ENCODE measurements at places on chromosomes 4 and X.

GRCh38 chr4:162131256-162131655, 32.5 kb downstream of the FSTL5 start:
- no peak for DNase-seq

DNA sequence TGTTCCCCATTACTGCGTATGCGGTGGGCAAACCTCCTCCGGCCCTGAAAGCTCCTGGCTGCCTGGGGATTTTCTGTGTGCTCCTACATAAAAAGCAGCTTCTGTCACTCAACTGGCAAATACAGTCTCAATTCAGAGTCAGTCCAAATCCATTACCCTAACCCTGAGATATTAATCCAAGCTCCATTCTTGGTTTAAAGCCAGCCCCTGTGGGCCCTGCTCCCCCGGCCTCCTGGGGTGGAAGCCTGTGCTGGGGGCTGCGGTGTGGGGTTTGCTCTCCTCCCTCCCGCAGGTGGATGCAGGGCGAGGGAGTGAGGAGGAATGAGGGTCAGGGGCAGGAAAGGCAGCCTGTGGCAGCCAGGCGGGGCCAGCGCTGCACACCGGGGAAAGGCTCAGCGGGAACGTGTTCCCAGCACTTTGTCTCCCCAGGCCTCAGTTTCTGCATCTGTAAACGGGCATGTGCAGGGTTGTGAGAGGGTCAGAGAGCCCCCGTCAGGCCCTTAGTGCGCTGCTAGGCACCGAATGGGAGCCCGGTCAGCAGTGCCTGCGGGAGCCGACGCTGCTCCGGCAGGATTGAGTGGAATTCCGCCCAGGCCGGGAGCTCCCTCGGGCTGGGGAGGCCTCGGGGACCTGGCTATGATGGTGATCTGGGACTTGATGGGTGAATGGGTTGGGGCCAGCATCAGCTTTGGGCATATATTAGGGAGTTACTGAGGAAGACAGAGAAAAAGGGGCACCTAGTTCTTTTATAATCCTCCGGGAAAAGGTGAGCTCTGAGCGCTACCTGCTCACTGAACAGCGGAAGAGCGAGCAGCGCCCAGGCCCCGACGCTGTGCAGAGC, 6.3 kb upstream of the RGS12 start:
- no peak for DNase-seq

GRCh38 chrX:33205321-33205720, 6.0 kb downstream of the DMD start:
- DNase-seq = no peak

DNA sequence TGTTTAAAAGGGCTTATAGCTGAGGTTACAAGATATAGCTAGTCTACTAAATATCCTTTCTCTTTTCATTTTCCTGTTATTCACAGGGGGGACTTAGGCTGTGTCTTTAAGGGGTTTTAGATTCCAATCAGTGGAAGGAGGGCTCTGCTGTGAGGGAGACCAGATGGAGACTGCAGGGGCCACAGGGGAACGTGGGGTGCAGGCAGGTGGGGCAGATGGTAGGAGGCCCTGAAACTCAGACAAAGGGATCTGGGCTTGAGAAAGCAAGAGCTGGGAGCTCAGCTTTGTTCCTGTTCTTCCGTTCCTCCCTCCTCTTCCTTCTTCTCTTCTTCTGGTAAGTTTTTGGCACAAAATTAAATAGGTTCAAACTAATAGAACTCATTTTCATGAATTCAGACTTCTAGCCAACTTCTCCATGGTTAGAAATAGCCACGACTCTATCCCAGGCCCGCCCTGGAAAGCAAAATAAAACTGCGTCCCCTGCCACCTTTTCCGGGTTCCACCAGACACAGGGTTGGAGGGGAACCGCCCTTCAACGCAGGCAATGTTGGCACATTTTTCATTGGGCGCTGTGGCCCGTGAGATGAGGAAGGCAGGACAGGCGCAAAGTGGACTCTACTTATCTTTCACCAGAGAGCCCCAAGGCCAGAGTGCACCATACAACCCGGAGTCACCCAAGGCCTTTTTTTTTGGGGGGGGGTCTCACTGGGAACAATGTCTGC, 3.5 kb upstream of the TMSB4X start:
- no peak for DNase-seq

- no peak for DNase-seq
These were observed 646.0 kb upstream of the PITX2 start for GRCh38 chr4:111268769-111269414.

DNA sequence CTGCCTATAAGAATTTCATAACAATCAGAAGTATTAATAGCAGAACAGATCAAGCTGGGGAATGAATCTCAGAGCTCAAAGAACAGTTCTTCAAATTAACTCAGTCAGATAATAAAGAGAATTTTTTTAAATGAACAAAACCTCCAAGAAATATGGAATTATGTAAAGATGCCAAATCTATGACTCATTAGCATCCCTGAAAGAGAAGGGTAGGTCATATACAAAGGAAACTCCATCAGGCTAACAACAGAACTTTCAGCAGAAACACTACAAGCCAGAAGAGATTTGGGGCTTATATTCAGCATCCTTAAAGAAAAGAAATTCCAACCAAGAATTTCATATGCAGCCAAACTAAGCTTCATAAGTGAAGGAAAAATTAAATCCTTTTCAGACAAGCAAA, 28.6 kb downstream of the CBR4 start:
- no peak for DNase-seq

GRCh38 chr4:3699678-3700077, 66.5 kb upstream of the ADRA2C start:
- DNase-seq = no peak

- no peak for DNase-seq
These were observed 2.0 kb upstream of the THAP9 start for GRCh38 chr4:82898322-82899243.

DNA sequence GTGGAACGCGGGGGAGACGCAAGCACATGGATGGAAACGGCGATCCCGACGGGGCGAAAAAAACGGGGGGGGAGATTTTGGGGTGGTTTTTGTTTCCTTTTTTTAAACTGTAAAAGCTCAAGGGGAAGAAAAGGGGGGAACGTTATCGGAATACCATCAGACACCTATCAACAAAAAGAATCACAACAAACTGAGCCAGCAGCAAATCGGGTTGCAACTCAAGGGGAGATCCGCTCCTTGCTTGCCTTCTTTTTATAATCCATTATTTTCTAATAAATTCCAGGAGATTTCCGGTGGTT, 616 bp downstream of the MAML3 start:
- DNase-seq = no peak

DNA sequence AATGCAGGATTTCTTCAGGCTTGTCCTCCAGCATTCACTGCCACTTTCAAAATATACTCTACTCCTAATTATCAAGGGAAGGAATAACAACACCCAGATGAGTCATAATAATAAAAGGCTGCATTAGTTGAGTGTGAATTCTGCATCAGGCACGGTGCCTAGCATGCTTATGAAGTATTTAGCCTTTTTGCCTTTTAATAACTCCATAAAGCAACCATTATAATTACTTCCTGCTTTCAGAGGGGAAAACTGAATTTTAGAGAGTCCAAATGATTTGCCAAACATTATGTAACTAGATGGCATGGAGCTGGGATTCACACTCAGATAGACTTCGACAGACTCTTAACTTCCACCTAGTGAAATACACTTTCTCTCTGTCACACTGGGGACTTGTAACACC, 2365.5 kb downstream of the PCDH7 start:
- DNase-seq = no peak

DNA sequence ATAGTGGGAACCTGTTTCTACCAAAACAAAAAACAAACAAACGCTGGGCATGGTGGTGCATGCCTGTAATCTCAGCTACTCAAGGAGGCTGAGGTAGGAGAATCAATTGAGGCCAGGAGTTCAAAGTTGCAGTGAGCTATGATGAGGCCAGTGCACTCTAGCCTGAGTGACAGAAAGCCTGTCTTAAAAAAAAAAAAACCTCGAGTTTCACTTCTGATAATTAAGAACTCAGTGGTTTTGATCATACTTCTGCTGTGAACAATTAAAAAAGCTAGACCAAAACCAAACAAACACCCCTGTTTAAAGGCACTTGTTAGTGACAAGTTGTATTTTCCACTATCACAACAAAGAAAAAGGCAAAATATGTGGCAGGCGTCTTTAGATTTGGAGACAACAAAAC, 15.0 kb upstream of the UBE2D3 start:
- no peak for DNase-seq

GRCh38 chr4:1353186-1354055, 6.4 kb downstream of the UVSSA start:
- DNase-seq = no peak

DNA sequence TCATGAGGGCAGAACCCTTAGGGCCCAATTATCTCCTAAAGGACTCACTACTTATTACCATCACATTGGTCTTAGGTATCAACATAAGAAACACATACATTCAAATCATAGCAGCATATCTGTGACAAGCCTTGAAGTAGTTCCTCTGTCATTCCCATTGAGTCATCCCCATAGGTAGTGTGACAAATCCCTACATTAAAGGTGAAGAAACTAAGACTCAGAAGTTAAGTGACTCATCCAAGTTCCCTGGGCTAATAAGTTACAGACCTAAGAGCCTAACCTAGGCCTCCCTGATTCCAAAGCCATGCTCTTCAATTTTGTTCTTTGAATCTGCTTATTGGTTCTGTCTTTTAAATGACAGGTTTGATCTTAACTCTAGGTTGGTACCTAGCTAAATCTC, 58.2 kb downstream of the CD38 start:
- DNase-seq = no peak

- peak; percentile 64 for DNase-seq
These were observed 57.1 kb upstream of the PJA1 start for GRCh38 chrX:69222103-69223090.

- DNase-seq = no peak
These were observed 1044.2 kb downstream of the GLUD2 start for GRCh38 chrX:122091571-122091970.

GRCh38 chr4:99507349-99507748, 3.5 kb upstream of the C4orf17 start:
- no peak for DNase-seq

- DNase-seq = no peak
These were observed 254.7 kb downstream of the PALLD start for GRCh38 chr4:168751263-168752225.

GRCh38 chr4:155946486-155946885, 7.2 kb downstream of the CTSO start:
- no peak for DNase-seq

DNA sequence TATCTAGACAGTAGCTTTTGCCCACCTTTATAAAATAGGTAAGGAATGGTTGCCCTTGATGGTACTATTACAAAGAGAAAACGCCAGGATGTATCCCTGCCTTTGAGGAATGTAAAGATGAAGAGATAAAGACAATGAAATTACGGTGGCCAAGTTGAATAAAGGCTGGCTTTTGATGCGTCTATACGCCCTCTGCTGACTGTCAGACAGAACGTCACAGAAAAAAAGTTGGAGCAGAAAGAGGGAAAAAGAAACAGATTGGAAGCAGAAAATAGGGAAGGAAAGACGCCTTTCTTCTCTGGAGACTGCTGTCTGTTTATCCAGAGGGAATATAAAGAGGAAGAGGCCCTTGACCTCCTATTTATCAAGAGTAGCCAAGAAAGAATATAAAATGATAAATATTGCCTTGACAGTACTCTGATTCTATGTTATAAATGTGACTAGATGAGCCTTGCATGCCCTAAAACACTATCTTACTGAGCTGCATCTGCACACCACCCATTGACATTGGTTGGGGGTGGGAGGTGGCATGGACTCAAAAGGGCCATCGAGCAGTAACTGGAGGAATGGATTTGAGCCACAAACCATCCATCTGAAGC, 30.6 kb downstream of the PCDH19 start:
- no peak for DNase-seq

- DNase-seq = no peak
These were observed 68.0 kb upstream of the MSX1 start for GRCh38 chr4:4791299-4792111.
